ENCODE measurements at places on chromosomes 4 and X.

DNA sequence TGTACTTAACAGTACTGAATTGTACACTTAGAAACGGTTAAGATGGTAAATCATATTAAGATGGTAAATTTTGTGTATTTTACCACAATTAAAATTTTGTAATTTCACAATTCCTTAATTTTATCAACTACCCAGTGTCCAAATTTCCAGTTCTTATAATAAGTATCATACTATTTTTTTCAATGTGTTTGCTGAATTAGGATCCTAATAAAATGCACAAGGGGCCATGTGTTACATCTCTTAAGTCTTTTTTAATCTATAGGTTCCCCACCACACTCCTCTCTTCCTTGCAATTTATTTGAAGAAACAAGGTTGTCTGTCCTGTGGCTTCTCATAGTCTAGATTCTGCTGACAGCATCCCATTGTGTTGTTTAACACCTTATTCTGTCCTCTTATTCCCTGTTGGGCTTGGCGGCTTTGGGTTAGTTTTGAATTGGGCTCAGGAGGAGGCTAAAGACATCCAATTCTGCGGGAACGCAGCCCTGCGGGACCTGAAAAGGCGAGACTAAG lies 533 bp upstream of the SYAP1 start:
- DNase-seq: no peak

DNA sequence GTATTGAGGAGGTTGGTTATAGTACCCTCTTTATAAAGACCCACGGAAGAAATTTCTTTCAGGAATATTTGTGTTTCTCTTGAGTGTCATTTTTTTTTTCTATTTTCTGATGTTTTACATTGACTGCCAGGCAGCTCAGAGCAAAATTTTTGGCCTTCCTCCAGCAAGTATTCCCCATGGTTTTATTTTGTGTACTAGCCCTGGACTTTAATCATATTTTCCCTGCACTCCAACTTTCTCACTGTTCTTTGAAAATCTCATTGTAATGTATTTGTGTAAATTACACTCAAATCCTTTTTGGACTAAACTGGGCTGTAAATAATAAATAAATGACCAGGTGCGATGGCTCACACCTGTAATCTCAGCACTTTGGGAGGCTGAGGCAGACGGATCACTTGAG lies 45.6 kb upstream of the USP46 start:
- DNase-seq: no peak

GRCh38 chrX:125203737-125204578 lies 115.7 kb upstream of the TEX13C start:
- DNase-seq: no peak

GRCh38 chr4:80058740-80059139 lies 14.3 kb downstream of the ANTXR2 start:
- DNase-seq: peak; percentile 46

DNA sequence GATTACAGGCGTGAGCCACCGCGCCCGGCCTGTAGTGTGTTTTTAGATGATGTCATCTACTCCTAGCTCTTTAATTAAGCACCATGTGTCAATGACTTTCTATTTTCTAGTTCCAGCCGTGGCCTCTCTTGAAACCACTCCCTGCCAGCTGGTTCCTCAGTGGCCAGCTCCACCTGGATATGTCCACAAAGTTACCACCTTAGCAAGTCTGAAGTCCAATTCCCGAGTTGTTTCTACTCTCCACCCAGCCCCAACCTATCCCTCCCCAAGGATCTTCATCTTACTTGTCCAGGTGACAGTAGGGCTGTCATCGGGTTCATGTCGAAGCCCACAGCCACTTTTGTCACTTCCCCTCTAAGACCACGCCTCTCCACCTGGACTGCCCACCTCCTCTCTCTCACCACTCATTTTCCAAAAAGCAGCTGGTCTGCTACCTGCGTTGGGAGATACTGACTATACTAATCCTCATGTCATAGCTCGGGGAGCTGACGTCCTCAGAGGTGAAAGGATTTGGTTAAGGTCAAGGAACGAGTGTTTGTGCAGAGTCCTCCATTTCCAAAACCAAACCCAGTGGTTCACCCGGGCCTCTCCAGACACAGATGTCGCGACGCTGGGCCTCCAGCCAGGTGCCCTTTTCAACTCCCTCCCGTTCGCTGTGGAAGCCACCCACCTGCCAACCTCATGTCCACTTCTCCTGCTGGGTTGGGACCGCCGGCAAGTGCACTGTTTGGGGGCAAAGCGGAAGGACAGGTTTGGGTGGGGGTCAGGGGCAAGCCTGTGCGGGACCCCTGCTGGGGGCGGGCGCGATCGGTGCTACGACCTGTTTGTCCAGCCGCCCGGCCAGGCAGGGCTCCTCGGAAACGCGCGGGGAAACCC lies 704 bp downstream of the FAM3A start:
- DNase-seq: peak; percentile 24

DNA sequence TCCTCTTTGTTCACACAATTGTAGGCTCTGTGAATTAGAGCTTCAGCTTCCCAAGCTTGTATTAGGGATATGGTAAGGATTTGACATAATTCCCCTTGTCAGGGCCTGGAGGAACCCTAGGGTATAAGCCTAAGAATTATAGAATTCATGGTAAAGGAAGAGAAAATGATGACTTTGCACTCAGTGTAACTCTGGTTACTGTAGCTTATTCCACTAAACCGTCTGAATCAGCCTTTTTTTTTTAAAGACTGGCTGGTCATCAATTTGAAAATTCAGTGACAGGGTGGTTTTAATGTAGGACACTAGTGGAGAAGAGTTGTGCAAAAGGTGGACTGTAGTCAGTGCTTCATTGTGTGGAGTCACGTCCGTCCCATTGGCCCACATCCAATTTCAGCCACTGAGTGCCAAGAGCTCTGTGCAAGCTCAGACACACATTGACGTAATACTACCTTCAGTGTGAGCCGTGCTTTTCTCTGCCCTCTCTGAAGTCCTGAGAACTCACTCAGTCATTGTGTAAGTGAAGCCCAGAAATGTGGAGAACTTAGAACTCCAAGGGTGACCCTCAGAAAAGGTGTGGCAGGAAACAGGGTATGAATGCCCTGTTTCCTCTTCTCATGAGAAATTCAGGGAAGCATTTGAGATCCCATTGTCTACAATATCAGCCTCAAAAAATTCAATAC lies 449.8 kb downstream of the C4orf33 start:
- no peak for DNase-seq

GRCh38 chrX:50860518-50860917 lies 46.5 kb upstream of the SHROOM4 start:
- DNase-seq: no peak

DNA sequence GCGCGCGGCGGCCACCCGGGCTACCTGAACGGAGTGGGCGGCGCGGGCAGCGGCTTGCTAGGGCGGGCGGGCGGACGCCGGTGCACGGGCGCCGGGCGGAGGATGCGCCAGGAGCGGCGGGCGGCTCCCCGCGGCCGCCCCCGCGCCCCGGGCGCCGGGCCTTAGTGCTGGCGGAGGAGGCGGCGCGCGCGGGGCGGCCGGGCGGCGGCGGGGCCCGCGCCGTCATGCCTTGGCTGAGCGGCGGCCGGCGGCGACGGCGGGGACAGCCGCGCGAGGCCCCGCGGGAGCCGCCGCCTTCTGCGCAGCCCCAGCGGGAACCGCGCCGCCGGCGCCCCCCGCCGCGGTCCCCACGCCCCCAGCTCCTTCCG lies 48.2 kb downstream of the CLDN34 start:
- DNase-seq: no peak

- no peak for DNase-seq
These were observed 7.0 kb downstream of the FHIP1A start for GRCh38 chr4:151415978-151416377.

DNA sequence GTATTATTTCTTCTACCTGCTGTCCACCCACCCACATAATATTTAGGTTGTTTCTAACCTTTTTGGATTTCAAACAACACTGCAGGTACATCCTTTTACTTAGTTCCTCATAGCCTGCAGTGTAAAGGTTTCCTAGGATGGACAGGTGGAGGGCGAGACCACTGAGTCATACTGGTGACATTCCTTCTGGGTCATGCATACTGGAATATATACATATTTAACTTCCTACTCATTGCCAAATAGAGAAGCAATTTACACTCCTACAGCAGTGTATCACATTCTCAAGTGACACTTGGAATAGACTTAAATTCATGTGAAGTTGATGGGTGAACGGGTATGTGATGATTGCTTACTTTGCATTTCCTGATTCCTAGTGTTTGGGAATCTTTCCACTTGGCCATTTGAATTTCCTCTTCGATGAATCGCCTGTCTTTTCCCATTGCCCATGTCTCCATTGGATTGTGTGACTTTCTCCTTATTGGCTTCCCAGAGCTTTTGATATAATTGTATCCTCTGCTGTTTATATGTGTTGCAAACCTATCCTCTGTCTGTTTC lies 8.2 kb upstream of the PPP2R2C start:
- DNase-seq: no peak

DNA sequence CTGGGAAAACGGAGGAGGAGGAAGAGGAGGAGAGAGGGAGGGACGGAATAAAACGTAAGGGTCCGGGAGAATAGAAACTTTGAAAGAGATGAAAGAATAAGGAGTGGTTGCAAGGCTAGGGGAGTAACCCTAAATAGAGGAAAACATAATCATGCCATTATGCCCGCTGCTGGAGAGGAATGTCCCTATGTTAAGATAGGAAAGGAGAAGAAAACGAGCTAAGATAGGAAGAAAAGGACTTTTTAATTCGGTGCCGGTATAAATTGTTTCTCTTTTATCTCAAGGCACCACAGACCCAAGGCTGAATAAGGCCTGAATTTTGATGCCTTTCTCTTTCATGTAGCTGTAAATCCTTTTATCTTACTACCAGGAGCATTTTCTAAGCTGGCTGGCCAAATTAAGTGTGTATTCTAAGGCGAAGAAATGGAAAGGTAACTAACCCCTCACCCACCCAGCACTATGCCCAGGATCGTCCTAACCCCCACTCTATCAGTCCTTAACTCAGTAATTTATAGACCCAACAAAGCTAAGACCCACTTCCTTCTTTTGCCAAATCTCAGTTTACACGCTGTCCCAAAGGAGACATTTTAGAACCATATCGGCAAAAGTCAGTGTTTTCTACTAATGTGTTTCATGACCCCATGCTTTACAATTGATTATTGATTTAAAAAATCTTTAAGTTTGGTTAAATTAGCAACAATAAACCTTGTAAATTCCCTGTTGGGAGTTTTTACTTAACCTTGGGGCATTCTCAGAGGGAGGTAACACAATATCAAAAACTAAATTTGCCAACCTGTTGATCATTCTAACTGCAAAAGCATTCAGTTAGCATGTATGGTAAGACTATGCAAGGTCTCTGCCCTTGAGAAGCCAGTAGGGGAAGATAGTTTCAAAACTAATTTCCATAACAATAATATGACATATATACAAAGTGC lies 1.1 kb upstream of the CUL4B start:
- no peak for DNase-seq

GRCh38 chr4:20044966-20045365 lies 206.7 kb upstream of the SLIT2 start:
- DNase-seq: no peak

DNA sequence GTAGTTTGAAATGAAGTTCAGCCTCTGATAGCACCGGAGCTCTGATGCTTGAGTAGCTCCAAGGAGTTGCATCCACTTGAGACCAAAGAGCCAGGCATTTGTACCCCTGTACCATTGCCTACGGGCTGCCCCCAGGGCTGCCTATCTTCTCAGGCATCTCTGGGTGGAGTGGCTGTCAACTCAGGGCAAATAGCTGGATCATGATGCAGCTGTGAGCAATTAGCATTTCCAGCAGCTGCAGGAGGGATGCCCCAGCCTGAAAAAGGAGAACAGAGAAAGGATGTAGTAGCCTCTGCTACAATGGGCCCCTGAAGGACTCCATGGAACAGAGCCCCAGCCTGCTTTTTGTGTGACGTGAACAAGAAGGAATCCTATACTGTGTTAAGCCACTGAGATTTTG lies 492.6 kb downstream of the BCOR start:
- no peak for DNase-seq

- DNase-seq: no peak
These were observed 10.3 kb downstream of the RTL5 start for GRCh38 chrX:72121383-72121782.

- no peak for DNase-seq
These were observed 53.7 kb upstream of the HPF1 start for GRCh38 chr4:169811476-169811875.

- no peak for DNase-seq
These were observed 65.8 kb downstream of the ARHGEF6 start for GRCh38 chrX:136714626-136715599.

DNA sequence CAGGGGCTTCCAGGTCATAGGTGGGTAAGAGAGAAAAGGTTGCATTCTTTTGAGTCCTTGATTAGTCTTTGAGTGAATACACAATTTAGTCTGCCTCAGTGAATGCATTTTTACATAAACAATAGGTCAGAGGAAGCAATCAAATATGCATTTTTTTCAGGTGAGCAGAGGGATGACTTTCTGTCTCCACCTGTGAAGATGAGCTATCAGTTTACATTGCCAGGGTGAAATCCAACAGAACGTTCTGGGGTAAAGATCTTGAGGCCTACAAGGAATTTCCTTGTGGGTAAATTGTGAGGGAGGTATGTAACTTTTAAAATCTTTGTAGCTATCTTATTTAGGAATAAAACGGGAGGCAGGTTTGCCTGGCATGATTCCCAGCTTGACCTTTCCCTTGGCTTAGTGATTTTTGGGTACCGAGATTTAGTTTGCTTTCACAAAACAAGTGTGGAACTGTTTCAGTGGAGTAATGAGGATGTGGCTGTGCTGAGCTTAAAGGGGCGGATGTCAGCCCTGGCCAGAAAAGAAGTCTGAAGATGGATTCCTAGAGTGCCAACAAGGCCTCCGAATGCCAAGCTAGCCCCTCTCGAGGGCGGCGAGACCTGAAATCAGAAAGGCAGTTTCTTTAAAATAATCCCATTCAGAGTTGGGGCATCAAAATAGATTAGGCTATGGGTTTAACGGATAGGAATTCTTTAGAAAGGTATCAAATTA lies 29.5 kb downstream of the TMEM131L start:
- no peak for DNase-seq

- DNase-seq: no peak
These were observed 1418.7 kb downstream of the FSTL5 start for GRCh38 chr4:160745126-160745525.

- peak; percentile 50 for DNase-seq
These were observed 109.7 kb downstream of the ZNF827 start for GRCh38 chr4:145828802-145829485.

GRCh38 chrX:43963726-43964125 lies 9.5 kb downstream of the NDP start:
- no peak for DNase-seq

GRCh38 chr4:101135371-101136010 lies 211.8 kb downstream of the PPP3CA start:
- DNase-seq: no peak
